GM23248 (cell line): ENCODE measurements at places on chromosomes 4 and X.

DNA sequence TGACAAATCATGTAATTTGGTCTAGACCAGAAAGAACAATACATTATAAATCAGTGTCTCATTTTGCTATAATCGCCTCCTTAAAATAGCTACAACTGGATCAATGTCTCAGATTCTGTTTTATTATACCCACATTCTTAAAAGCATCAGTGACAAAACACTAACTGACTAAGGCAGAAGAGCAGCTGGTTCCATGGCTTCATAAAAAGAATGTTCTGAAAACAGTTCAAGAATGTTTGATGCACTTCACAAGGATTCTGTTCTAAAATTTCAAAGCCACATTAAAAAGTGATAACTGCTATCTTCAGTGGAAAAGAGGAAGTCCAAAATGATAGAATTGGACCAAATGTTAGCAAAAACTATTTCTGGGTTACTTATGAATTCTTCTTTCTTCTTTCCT, 69.8 kb downstream of the COL25A1 start:
- DNase-seq = no peak

GRCh38 chr4:38387819-38388218, 276.2 kb upstream of the KLF3 start:
- DNase-seq = no peak

DNA sequence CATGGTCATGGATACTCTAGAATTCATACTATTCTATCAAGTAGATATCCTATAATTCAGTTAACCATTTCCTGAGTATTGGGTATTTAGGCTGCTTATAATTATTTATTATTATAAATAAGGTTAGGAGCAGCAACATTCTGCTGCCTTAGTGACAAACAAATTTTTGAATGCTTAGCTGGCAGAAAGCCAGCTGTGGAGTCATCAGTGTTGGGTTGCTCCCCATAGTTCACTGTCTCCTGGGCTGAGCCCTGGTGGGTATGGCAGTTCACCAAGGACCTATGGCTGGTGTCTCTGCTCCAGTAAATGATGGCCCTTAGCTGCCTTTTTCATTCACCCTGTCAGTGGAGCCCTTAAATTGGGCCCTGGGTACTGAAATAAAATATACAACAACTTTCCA, 61.8 kb downstream of the SMARCA5 start:
- peak; percentile 23 for DNase-seq

GRCh38 chr4:2457481-2458295, 11.2 kb upstream of the RNF4 start:
- DNase-seq = no peak

- DNase-seq = no peak
Observed at GRCh38 chrX:100964362-100964761, 5.1 kb upstream of the ARL13A start.

GRCh38 chr4:39103291-39103690, 41.3 kb downstream of the KLHL5 start:
- DNase-seq = no peak

DNA sequence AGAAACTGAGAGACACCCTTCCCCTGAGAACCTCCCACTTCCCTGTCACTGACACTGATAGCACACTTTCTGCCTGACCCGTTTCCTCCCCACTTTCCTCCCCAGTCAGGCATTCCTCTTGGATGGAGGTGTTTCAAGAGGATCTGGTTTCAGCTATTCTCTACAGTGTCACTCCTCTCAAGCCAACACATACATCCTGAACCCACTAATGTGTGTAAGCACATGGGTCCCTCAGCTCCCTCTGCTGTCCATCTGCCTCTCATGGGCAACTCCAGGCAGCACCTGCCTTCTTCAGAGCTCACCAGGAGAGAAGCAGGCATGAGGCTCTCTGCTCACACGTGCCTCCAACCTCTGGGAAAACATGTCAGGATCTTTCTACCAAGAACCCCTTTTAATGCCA, 207.6 kb downstream of the NAF1 start:
- no peak for DNase-seq

- peak; percentile 84 for DNase-seq
Observed at GRCh38 chr4:57102050-57102624, 8.0 kb downstream of the IGFBP7 start.

DNA sequence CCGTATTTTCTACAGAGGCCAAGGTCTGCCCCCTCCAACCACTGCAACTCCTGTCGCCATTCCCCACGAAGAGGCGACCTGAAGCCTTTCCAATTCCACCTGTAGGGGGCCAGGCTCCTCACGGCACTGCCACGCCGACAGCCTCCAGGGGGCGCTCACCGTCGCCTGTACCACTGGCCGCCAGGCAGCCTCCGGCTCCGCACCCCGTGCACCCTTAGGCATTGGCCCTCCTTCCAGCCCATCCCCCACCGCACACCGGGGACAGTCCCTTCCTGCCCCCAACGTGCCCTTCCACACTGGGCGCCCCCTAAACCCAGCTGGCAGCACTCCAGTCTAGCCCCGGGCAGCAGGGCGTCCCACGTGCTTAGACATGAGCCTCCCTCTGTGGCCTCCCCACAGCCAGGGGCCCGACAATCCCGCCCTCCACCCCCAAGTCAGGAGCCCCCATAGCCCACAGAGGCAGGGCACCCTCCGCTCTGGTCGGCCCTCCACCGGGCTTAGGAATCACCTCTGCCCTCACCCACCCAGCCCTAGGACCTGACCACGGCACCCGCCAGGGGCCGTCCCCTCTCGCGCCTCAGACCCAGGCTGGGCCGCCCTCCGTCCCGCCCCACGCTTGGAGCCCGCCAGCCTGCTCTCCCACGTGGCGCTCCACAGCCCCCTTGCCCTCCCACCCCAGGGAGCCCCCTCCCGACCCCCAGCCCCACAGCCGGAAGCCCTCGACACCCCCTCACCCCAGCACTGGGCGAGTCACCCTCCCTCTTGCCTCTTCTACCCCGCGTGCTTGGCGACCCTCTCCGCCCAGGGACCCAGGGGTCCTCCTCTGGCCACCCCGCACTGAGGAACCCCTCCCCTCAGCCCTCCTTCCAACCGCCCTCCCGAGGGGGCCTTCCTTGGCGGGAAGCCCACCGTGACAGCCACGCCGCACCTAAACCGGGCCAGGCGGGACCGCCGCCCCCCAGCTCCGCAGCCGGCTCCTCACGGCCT, 711 bp downstream of the PNMA6E start:
- peak; percentile 24 for DNase-seq

DNA sequence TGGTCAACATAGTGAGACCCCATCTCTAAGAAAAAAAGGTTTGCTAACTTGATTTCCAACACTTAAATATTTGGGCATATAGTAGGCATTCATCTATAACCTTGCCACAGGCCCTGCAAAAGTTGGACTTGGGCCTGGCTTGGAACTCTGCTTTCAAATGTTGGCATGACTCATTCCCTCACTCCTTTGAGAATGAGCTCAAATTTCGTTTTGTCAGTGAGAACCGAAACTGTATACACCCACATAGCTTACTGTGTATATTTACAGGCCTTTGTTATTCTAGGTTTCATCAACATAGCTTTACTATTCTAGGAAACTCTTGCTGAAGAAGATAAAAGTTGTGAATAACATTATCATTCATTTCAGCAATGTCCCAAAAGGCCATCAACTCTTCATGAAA, 88.7 kb upstream of the ELOVL6 start:
- DNase-seq = peak; percentile 94

- no peak for DNase-seq
Observed at GRCh38 chr4:139666735-139667281, 1.2 kb downstream of the MGST2 start.

GRCh38 chr4:114229706-114230105, 250.3 kb upstream of the ARSJ start:
- DNase-seq = no peak

DNA sequence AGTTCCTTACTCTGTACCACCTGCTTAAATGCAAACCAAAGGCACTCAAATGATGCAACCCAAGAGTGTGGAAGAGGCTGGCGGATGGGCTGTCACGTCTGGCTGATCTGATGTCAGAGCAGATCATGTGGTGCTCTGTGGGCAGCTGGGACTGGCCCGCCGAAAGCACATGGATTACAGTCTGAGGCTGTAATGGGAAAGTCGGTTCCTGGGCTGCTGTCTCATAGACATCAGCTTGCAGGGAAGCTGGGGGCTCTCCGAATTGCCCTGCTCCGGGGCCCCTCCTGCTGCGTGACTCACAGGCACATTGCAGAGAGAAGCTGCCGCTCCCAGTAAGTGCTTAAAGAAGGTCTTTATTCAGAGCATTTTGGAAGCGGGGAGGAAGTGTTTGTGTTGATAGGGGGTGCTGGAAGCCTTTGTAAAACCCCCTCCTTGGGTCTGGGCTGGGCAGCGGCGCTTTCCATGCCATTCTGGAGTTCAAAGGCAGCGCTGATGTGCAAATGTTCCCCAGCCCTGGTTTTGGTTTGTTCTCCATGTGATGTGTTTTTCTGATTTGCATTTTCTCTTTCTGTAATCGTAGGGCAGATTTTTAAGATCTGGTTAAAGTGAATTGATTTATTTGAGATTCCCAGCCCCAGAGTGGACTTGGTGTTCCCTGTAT, 181.1 kb downstream of the LARP7 start:
- DNase-seq = peak; percentile 96

DNA sequence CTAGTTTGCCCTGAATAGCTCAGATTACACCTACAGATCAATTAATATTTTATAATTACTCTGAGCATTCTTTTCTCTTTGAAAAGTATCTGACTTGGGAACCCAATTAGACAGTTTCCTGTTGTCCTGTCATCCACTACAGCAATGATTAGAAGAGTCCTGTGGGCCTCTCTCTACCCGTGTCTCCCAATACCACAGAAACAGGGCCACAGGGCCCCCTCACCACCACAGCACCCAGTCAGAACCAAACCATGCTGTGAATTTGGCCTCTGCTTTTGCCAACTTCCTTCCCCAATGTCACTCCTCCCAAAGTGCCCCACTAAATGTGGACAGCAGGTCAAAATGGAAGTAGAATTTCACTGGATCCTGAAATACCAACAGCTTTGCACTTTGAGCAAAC, 10.3 kb downstream of the USP46 start:
- no peak for DNase-seq
